Left lung (tissue), 14 donors: ENCODE measurements at places on chromosomes 3 and 15. TPM values are rescaled to one million over a fixed set of nuclear protein-coding genes. Genes with fewer than 3 reads are reported as not detected.
A peak's percentile ranks its signal among the peaks of the same experiment; 100 is the strongest.

Gene TM6SF1
- 22.9 TPM for total RNA-seq

DNA sequence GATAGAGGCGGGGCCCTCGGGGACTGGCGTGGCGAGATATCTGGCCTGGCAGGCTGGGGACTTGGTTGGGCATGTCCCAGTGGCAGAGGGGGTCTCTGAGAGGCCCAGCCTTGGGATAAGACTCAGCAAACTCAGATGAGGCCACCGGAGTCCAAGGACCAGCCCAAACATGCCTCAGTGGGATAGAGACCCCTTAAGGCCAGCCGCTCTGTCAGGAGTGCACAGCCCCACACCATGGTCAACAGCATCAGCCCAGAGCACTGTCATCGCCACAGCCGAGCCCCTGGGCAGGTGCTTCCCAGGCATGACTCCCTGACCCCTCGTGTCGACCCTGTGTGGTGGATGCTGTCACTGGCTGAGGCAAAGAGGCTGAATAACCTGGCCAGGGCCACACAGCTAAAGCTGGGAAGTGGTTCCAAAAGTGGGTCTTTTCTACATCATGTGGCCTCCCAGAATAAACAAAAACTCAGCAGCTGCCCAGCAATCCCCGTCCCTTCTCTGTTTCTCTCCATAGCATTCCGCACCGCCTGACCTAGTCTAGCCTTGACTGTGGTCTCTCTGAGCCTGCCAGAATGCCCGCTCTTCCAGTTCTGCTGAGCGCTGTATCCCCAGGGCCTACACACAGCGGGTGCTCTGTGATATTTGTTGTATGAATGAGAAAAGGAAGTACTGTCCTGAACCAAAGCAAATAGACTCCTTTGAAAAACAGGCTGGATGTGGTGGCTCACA lies 15.1 kb downstream of the CTSH start:
- peaks cover 26% of the 10 kb centered on the region for H3K4me1 ChIP-seq
- no peak overlapping the region for H3K4me3 ChIP-seq
- H3K27me3 ChIP-seq = no peaks in the 10 kb centered on the region
- H3K27ac ChIP-seq = no peak overlapping the region
- H3K36me3 ChIP-seq = no peaks in the 10 kb centered on the region

GRCh38 chr3:153003441-153003840 lies 158.6 kb upstream of the RAP2B start:
- no peaks in the 10 kb centered on the region for H3K36me3 ChIP-seq
- H3K4me1 ChIP-seq = no peaks in the 10 kb centered on the region
- no peak for DNase-seq
- no peak overlapping the region for H3K4me3 ChIP-seq

GRCh38 chr3:181178991-181179390 lies 189.5 kb upstream of the DNAJC19 start:
- H3K27me3 ChIP-seq = no peaks in the 10 kb centered on the region
- no peak overlapping the region for H3K27ac ChIP-seq
- H3K4me1 ChIP-seq = no peaks in the 10 kb centered on the region

Gene SLC28A1
- total RNA-seq = not detected

DNA sequence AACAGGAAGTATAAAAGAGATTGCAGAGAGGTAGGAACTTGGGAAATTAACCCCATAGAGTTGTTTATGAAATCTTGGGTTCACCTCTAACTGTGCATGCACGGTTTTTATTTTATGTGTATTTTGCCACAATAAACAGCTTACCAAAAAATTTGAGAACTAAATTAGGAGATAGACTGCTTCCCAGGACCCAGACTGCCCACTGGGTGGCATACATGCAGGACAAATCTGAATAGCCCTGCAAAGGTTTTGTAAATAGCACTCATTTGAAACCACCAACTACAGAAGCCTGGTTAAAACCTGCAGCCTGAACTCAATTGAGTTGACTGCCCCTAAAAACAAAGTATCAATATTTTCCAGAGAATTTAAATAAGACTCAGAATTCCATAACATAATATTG lies 96.4 kb upstream of the SLCO2A1 start:
- no peak overlapping the region for H3K27ac ChIP-seq
- H3K4me3 ChIP-seq = no peak overlapping the region
- DNase-seq = no peak
- H3K4me1 ChIP-seq = no peaks in the 10 kb centered on the region

GRCh38 chr15:74995182-74995778 lies at the start of gene SCAMP5:
TSS of gene SCAMP5 (plus strand) at chr15:74995563. CDS start at chr15:75011840, 16,277 bp downstream.
- peaks cover 6% of the 10 kb centered on the region for H3K4me1 ChIP-seq
- DNase-seq = peak; percentile 93
- no peak within 1 kb of the TSS for H3K27ac ChIP-seq
- peak within 1 kb of the TSS; percentile 51 for H3K4me3 ChIP-seq

GRCh38 chr3:42830437-42831320 lies 21.4 kb downstream of the ACKR2 start:
- H3K27ac ChIP-seq = no peak overlapping the region
- H3K27me3 ChIP-seq = no peaks in the 10 kb centered on the region
- no peaks in the 10 kb centered on the region for H3K36me3 ChIP-seq

Gene DET1
- total RNA-seq = 4.0 TPM

DNA sequence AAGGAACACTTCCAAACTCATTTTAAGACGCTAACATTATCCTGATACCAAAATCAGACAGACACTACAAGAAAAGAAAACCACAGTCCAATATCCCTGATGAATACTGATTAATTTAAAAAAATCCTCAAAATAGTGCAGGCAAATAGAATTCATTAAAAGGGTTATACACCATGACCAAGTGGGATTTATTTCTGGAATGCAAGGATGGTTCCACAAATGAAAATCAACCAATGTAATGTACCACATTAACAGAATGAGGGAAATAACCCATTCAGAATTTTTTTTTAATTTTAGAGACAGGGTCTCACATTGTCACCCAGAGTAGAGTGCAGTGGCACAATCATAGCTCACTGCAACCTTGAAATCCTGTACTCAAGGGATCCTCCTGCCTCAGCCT lies 17.3 kb upstream of the AP4E1 start:
- no peak overlapping the region for H3K27ac ChIP-seq
- H3K4me1 ChIP-seq = peaks cover 7% of the 10 kb centered on the region
- H3K27me3 ChIP-seq = no peaks in the 10 kb centered on the region
- H3K4me3 ChIP-seq = no peak overlapping the region

Gene HHLA2
- 2.5 TPM for total RNA-seq

Gene ARHGEF26
- 27.7 TPM for total RNA-seq

Gene C2CD4A
- 0.44 TPM for total RNA-seq

DNA sequence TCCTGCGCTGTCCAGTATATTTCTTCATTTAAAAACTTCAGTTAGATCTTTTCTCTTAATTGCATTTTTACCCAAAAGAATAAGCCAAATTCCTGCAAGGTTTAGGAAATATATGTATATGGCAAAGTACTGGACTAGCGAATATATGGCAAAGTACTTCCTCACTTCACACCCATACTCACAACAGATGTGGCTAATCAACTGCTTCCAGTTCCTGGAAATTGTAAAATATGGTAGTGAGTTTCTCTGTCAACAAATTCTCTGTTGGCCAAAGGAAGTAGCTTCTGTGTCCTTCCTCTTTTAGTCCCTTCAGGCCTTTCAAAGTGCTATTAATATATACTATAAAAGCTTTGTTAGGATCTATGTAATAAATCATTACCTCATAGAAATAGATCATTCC lies 22.0 kb downstream of the GPR15 start:
- DNase-seq = no peak
- no peaks in the 10 kb centered on the region for H3K27me3 ChIP-seq
- no peaks in the 10 kb centered on the region for H3K4me1 ChIP-seq
- no peak overlapping the region for H3K27ac ChIP-seq

GRCh38 chr3:122313281-122313680 lies 11.8 kb upstream of the CSTA start:
- no peaks in the 10 kb centered on the region for H3K4me1 ChIP-seq
- H3K27ac ChIP-seq = no peak overlapping the region
- peak; percentile 56 for DNase-seq
- no peak overlapping the region for H3K4me3 ChIP-seq

Gene PLSCR5
- not detected for total RNA-seq

GRCh38 chr3:150312018-150312657 lies 96.0 kb upstream of the TSC22D2 start:
- no peaks in the 10 kb centered on the region for H3K4me1 ChIP-seq
- no peaks in the 10 kb centered on the region for H3K36me3 ChIP-seq
- peak overlapping the region; percentile 39 for H3K27ac ChIP-seq
- H3K27me3 ChIP-seq = no peaks in the 10 kb centered on the region
- H3K4me3 ChIP-seq = no peak overlapping the region

- H3K4me3 ChIP-seq = no peak overlapping the region
- no peak overlapping the region for H3K27ac ChIP-seq
- no peak for DNase-seq
- H3K36me3 ChIP-seq = no peaks in the 10 kb centered on the region
- H3K27me3 ChIP-seq = no peaks in the 10 kb centered on the region
These were observed 163.5 kb upstream of the EOMES start for GRCh38 chr3:27885641-27886040.

GRCh38 chr15:65050270-65050669 lies 5.1 kb downstream of the SLC51B start:
- no peaks in the 10 kb centered on the region for H3K36me3 ChIP-seq
- no peak overlapping the region for H3K4me3 ChIP-seq
- no peak for DNase-seq
- peaks cover 29% of the 10 kb centered on the region for H3K4me1 ChIP-seq

- H3K4me3 ChIP-seq = peak overlapping the region; percentile 43
- no peaks in the 10 kb centered on the region for H3K36me3 ChIP-seq
- DNase-seq = no peak
These were observed 646 bp downstream of the HRH1 start for GRCh38 chr3:11154953-11155325.

GRCh38 chr3:184786280-184786941 lies 25.6 kb upstream of the VPS8 start:
- H3K4me3 ChIP-seq = no peak overlapping the region
- peaks cover 16% of the 10 kb centered on the region for H3K4me1 ChIP-seq
- DNase-seq = peak; percentile 55
- peak overlapping the region; percentile 31 for H3K27ac ChIP-seq
- no peaks in the 10 kb centered on the region for H3K27me3 ChIP-seq

- no peaks in the 10 kb centered on the region for H3K4me1 ChIP-seq
- no peak overlapping the region for H3K27ac ChIP-seq
- no peak for DNase-seq
These were observed 334.8 kb downstream of the LPP start for GRCh38 chr3:188488801-188489200.

Gene TFRC
- total RNA-seq = 327 TPM

DNA sequence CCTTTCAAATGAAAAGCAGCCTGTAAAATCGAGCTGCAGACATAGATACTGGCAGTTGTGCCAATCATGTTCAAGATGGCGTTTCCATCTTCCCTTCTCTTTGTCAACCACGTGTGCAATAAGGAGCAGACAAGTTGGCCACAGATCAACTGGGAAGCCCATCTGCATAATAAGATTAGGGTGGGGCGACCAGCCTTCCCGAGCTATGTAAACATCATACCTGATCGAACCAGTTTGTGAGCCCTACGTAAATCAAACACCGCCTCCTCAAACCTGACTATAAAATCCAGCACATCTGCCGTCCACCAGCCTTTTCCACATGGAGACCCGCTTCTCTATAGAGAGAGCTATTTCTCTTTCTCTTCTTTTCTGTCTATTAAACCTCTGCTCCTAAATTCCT lies 37.2 kb downstream of the TRIM42 start:
- no peak overlapping the region for H3K4me3 ChIP-seq
- H3K27ac ChIP-seq = no peak overlapping the region
- H3K27me3 ChIP-seq = no peaks in the 10 kb centered on the region
- H3K4me1 ChIP-seq = no peaks in the 10 kb centered on the region
- DNase-seq = no peak

Gene CPLX3
- total RNA-seq = not detected

DNA sequence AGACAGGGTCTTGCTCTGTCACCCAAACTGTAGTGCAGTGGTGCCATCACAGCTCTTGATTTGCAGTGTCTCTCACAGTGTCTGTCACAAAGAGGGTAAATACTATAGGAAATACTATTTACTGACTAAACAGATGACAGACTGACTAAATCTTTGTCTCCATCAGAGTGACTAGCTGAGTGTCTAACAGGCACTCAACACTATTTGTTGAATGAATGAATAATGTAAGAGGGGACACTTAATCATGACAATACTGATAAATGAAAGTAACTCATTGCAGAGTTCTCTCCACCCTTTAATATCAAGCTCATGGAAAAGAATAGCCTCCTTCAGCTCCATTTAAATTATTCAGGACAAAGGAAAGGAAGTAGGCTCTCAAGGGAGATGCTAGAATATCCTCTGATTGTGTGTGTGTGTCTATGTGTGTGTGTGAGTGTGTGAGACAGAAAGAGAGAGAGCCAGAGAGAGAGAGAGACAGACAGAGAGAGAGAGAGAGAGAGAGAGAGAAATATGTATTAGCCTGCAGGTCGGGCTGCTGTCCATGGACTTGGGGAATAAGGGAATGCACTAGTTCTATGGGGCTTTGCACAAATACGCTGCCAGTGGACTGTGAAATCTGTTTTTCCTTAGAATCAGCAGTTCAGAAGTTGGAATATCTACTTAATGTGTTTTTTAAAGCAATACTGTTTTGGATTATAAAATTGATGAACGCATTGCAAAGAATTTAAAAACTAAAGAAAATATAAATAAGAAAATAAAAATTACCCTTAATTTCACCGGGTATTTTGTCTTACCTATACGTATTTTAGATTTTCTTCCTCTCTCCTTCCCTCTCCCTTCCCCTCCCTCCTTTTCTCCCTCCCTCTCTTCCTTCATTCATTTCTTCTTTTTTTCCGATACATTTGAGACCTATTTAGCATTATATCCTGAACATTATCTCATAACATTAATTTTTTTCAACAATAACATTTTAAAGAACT lies 132.9 kb upstream of the LRIG1 start:
- DNase-seq = no peak
- no peak overlapping the region for H3K27ac ChIP-seq
- no peak overlapping the region for H3K4me3 ChIP-seq
- no peaks in the 10 kb centered on the region for H3K36me3 ChIP-seq
- H3K4me1 ChIP-seq = no peaks in the 10 kb centered on the region

Gene GOLGA6D
- total RNA-seq = not detected

GRCh38 chr3:150230037-150230436 lies 178.1 kb upstream of the TSC22D2 start:
- H3K27me3 ChIP-seq = no peaks in the 10 kb centered on the region
- no peak overlapping the region for H3K4me3 ChIP-seq
- DNase-seq = no peak
- no peaks in the 10 kb centered on the region for H3K36me3 ChIP-seq

- peak overlapping the region; percentile 38 for H3K4me3 ChIP-seq
- no peak for DNase-seq
- H3K27ac ChIP-seq = no peak overlapping the region
- H3K4me1 ChIP-seq = peaks cover 25% of the 10 kb centered on the region
These were observed 1.3 kb downstream of the SPSB4 start for GRCh38 chr3:141052201-141053069.
